ENCODE measurements at places on chromosomes 1 and 21.

DNA sequence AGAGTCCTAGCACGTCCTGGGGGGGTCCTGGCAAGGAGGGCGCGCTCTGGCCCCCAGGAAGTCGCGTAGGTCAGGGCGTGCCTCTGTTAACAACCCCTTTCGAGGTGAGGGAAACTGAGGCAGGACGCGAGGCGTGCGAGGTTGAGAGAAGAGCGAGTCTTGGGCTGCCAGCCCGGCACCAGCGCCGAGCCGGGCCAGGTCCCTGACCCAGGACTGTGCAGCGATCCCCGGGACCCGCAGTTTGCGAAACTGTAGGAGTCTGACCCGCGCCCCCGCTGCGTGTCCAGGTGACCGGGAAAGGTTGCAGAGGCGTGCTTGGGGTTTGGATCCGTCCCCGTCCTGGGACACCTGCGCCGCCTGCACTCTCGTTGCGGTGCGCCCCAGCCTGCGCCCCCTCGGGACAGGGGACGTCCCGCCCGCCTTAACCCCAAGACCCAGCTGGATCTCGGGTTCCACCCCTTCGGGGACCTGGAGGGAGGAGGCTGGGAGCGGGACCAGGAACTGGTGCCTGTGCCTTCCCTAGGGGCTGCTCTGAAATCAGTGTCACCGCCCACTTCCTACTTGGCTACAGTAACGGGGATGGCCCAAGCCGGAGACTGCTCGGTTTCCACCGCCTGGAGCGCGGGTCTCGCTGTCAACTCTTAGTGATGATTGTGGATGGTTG, 493 bp downstream of the DISC1 start:
- DNase-seq = peak; percentile 24

DNA sequence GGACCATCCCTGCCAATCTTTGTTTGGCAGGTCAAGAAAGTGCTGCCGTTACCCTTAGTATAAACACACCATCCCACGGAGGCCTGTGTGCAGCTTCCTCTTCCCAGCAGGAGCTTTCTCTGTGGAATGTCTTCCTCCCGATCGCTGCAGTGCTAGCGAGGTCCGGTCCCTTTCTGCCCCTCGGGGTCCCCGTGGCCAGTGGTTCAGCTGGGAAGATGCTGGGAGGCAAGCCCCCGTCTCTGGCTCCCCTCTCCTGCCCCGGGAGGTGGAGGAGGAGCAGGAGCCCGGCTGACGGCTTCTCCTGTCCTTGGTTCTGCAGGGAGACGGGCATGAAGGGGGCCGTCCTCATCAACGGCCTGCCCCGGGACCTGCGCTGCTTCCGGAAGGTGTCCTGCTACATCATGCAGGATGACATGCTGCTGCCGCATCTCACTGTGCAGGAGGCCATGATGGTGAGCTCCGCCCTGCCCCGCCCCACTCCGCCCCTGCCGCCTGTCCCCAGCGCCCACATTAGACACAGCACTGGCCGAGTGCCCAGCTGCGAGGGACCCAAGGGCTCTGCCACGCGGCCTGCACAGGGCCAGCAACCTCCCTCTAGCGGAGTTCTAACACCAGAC, 42.1 kb downstream of the TFF3 start:
- no peak for DNase-seq

DNA sequence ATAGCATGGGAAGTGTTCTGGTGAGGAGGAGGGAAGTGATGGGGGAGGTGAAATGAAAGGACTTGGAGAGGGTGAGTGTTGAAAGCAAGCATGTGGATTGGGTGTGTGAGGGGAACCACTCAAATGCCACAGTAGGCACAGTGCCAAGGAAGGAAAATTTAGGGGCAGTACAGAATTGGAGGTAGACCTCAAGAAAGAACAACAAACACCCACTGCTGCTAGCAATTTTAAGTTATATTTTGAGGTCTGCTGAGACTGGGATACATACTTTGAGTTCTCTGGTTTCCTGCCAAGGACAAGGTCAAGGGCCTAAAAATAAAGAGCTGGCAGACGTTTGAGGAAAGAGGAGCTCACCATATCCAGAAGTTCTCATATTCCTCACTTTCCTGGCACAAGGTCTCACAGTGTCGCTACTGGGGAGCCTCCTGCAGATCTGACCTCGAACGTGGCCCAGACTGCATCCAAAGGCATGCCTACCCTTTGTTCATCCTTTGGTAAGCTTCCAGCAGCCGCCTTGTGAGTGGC, 104.0 kb downstream of the BRINP2 start:
- DNase-seq = no peak

GRCh38 chr1:215635827-215636226, 68.7 kb downstream of the KCTD3 start:
- no peak for DNase-seq

GRCh38 chr1:87869567-87869966, 540.9 kb downstream of the LMO4 start:
- no peak for DNase-seq

- no peak for DNase-seq
Measured at GRCh38 chr1:45929257-45929687, 125.9 kb downstream of the MAST2 start.

DNA sequence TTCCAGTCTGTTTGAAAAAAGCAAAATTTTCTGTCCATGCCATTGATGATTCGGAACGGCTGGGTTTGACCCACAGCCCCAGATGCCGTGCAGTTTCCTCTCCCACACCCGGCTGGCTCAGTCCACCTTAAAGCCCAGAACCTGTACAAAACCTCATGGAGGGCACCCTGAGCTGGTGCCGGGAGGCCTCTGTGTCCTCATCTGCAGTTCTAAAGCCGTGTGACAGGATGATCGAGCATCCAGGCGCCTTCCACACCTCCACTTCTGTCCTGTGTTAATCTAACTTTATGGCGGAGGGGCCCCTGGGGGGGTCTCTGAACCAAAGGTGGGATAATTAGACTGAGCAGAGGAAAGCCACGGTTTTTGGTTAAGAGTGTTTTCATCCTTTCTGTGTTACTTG, 49.6 kb downstream of the SLC37A1 start:
- DNase-seq = no peak

- no peak for DNase-seq
Measured at GRCh38 chr1:242784084-242784483, 259.6 kb upstream of the PLD5 start.

- no peak for DNase-seq
Measured at GRCh38 chr1:91732291-91733107, 153.5 kb downstream of the TGFBR3 start.

DNA sequence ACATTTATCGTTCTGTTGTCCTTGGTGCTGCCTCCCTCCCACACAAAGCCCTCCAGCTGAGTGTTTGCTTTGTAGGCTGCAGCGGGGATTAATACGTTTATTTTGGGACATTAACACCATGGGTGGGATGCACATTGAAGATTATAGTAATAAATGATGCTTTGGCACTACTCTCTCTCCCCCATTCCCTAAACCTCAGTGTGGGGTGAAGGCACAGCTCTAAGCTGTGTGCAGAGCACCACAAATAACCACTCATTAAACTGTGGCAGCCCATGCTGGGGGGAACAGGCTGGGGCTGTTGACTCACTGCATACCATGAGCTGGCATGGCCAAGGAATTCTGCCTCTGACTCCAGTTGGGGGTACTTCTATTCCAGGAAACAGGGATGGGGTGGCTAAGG, 7.7 kb downstream of the PCP4L1 start:
- DNase-seq = no peak

GRCh38 chr1:204987689-204988088, 55.3 kb upstream of the CNTN2 start:
- no peak for DNase-seq

- DNase-seq = no peak
Measured at GRCh38 chr1:110606657-110607535, 738 bp upstream of the KCNA2 start.

DNA sequence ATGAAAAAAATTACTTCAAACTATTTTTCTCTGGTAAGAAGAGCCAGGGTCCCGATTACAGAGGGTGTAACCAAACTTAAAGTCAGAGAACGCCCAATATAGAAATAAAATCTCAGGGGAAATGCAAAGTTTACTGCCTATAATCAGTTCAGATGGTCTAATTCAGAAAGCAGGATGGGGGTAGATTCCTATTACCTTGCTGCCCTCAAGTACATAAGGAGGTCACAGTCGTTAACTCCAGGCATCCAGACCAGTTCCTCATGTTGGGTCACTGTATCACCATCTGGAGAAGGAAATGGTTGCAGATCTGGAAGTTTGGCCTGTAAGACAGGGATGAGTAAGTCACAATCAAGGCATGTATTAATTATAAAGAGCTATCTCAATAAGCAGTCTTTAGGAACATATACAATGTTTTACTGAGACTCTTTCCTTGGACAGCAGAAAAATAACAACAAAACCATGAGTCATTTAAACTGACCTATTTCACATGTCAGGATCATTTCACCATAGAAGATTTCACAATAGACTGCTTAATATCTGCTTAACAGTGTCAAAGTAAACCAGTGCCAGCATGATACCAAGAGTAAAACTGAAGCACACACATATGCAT, 179.4 kb downstream of the SLC45A1 start:
- no peak for DNase-seq

- DNase-seq = no peak
Measured at GRCh38 chr1:41884256-41885230, 34.2 kb downstream of the HIVEP3 start.

DNA sequence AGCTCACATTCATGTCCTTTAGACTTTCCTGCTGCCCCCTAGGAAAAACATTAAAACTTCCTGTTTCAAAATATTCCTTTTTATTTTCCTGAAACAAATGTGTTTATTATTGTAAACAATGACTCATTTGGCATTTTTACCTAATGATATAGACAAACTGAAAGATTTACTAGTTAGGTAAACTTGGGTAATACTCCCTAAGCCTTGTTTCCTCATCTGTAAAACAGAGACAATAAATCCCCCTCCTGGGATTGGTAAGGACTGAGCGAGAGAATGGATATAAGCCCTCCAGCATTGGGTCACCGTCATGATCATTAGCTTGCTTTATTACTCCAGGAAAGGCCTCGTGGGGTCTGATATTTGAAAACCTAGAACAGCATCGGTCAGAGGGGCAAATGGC, 59.8 kb downstream of the LPAR3 start:
- DNase-seq = no peak

GRCh38 chr1:203691447-203691846, 64.8 kb downstream of the ATP2B4 start:
- no peak for DNase-seq

GRCh38 chr1:161502641-161503393, 2.4 kb upstream of the FCGR2A start:
- no peak for DNase-seq

GRCh38 chr1:29640428-29640785, 404.1 kb downstream of the PTPRU start:
- no peak for DNase-seq

DNA sequence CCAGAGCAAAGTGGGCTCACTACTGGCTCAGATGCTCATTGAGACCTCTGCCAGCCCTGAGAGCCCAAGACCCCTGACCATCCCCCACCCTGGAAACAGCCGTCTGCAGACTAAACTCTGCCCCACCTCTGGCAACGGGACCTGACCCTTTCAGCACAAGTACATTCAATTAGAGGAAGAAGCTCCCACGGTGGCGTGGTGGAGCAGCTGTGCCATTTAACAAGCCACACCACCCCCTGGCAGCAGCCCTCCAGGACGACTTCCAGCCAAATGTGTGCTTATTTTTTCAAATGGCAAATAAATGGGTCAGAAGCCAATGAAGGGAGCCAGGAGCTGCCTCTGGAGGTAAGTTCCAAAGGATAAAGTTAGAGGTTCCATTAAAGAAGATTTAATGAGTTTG, 226.7 kb downstream of the NPHP4 start:
- DNase-seq = no peak

- DNase-seq = no peak
Measured at GRCh38 chr1:157515709-157516108, 36.6 kb downstream of the FCRL5 start.

DNA sequence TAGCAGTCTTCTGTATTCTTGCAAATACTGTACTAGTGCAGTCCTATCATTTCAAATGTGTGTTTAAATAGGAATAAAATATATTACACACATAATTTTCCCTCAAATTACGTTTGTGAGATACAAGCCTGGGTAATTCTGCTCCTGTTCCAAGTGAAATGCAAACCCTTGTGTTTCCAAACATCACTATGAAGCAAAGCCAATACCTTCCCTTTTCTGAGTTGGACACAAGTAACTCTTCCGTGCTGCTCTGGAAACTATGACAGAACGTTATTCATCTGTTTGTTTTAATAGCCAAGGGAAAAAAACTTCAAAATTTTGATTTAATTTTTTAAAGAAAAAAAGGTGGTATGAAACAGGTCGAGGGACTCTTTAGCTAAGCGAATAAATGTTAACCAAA, 73.7 kb upstream of the UBE2U start:
- DNase-seq = no peak

- peak; percentile 64 for DNase-seq
Measured at GRCh38 chr1:75991497-75992114, 59.4 kb upstream of the ASB17 start.

DNA sequence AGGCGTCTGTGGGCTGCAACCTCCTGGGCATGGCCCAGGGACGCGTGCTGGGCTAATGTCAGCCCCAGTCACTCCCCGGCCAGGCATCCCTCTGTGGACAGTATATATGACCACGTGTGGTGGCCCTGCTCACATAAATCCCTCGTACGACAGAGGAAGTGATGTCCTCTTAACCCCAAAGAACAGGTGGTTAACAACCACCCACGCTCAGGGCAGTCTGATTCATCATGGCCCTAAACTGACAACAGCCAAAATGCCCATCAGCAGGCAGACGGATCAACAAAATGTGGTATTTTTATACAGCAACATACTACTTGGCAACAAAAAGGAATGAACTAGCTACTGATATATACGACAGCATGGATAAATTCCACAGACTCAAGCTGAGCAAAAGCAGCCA, 51.0 kb downstream of the ECE1 start:
- no peak for DNase-seq

DNA sequence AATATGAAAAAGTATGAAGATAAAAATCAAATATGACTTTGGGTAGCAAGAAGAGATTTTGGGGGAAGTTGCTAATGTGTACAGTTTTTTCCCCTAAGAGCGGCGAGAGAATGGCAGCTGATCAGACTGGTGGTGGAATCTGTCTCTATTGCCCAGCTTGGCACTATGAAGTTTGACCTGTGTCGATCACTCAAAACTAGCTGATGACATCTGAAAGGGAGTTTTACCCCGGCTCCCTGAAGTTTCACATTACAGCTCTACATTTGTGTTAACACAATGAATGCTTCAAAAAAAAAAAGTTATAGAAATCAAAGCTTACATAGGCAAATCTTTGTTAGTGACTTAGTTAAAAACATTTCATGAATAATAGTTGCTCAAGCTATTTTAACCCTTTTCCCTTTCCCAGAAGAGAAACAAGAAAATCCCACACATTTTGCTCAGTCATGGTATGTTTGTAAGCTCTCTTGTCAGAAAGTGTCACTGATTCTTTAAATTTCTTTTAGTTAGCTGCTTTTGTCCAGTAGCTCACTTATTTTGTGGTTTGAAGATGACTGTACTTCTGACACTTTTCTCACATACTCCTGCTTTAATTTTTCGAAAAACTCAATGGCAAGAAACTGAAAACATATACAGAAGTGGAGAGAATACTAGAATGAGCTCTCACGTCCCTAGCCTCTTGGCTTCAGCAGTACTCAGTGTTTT, 41.3 kb downstream of the DYRK1A start:
- no peak for DNase-seq

- DNase-seq = peak; percentile 71
Measured at GRCh38 chr1:1219341-1219740, 5.4 kb upstream of the TNFRSF4 start.

All from activated CD4-positive, alpha-beta T cell treated with anti-CD3 and anti-CD28 coated beads, Interleukin-2, amount 50 U/mL, for 4 hours (primary cell).